D721Med (cell line): ENCODE measurements at places on chromosomes 6 and 20.

DNA sequence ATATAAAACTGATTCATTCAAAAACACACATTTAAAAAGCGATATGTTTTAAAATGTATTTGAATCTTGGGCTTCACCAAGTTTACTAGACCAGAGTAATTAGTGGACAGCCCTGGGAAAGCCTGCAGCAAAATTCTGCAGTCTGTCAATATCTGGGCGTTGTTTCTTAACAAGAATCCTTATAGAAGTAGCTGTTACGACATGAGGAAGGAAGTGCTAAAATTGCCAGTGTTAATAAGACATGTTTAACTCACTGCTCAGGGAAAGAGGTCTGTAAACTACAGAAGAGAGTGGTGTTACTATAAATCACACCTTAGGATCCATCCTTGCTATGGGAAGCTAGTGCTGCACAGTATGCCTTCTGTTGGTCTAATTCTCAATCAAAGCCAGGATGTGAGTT lies 120.6 kb downstream of the TBX18 start:
- DNase-seq: no peak

GRCh38 chr6:21354805-21355238 lies 238.7 kb upstream of the SOX4 start:
- DNase-seq: no peak

GRCh38 chr6:33249732-33250630 lies 21.7 kb downstream of the VPS52 start:
- no peak for DNase-seq

DNA sequence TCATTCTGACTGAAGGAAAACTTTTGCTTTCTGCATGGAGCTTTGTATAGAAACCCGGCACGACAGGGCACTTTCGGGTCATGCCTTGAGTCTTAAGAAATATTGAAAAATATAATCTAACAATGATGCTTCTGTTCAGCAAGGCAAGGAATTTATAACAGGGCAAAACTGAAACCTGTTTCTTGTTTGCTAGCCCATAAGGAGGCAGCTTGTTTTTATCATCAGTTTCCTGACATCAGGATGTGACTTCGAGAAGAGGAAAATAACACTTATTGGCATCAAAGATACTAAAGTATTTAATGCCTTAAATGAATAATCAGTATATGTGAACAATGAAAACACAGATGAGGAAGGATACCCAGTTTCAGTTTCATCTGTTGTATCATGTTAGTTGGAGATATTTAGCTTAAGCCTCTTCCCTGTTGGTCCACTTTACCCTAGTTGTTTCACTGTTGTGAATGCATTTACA lies 146.5 kb downstream of the CDKAL1 start:
- no peak for DNase-seq

- DNase-seq: no peak
These were observed 593 bp upstream of the RALGAPB start for GRCh38 chr20:38471987-38472512.

DNA sequence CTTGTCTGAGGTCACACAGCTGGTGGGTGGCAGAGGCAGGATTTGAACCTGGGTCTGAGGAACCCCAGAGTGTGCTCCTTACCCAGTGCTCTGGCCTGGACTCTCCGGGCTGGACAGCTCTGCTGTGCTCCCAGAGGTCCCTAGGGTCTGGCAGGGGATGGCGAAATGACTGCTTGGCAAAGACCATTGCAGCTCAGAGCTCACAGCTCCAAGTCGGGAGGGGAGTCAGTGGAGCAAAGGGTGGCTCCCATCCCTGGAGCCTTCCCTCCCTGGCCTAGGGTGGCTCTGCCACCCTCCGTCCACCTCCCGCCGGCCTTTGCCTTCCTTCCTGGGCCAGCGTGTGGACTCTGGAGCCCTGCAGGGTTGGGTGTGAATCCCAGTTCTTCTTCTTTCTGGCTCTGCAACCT lies 17.5 kb downstream of the CEBPB start:
- DNase-seq: no peak

DNA sequence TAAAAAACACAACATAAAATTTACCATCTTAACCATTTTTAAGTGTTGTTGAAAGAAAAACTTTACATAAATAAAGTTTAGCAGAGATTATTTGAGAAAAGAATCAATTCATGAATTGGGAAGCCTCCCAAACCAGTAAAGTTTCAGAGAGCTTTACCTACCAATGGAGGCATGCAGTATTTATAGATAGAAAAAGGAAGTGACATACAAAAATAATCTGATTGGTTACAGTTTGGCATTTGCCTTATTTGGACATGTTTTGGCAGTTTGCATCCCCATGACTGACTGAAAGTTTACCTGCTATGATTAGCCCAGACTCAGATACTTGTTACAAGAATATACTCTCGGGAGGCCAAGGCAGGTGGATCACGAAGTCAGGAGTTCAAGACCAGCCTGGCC lies 3.7 kb upstream of the CMTR1 start:
- no peak for DNase-seq

GRCh38 chr6:140043357-140043756 lies 668.9 kb upstream of the CITED2 start:
- DNase-seq: no peak

GRCh38 chr20:4117158-4117740 lies 101.9 kb upstream of the RNF24 start:
- DNase-seq: no peak

DNA sequence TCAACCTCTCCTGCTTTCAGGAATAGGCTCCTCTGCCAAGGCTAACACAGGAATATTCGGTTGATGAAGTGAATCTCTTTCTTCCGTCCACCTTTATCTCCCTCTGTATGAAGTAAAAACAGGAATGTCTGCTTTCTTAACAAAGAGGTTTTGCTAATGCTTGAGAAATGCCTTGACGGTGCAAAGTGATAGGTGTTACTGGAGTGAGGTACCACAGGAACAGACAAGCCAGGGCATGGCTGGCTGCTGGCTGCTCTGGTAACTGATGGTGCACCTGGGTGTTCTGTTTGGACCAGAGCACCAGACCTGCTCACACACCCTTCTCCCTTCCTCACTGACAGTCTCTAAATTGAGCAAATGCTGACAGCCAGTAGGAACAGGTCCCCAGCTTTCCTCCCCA lies 174.0 kb upstream of the FBXL4 start:
- DNase-seq: no peak

DNA sequence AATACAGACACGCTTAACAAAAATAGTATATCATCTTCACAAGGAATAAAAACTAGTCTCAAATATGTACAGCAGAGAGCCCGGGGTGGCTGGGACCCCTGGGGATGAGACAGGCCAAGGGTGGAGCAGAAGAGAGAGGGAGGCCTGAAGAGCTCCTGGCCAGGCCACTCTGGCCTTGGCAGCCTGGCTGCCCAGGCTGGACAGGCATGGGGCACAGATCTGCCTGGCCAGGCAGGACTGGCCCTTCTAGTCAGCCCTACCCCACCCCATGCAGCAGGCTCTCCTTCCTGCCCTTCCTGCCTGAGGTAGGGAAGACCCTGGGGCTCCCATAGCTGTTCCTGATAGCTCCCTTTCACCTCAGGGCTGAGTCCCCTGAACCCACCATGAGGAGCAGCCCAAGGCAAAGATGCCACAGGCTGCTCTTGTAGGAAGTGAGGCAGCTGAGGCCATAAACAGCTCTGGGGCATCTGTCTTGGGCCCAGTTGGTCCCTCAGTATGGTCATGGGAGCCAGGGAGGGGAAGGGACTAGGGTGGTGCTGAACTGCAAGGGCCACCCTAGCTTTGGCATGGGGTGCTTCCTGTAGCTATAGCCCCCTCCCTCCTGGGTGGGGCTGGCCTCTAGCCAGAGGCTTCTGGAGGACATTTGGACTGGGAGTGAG lies 27.1 kb downstream of the COX4I2 start:
- no peak for DNase-seq

- no peak for DNase-seq
These were observed 4.6 kb upstream of the MYB start for GRCh38 chr6:135176464-135176863.

DNA sequence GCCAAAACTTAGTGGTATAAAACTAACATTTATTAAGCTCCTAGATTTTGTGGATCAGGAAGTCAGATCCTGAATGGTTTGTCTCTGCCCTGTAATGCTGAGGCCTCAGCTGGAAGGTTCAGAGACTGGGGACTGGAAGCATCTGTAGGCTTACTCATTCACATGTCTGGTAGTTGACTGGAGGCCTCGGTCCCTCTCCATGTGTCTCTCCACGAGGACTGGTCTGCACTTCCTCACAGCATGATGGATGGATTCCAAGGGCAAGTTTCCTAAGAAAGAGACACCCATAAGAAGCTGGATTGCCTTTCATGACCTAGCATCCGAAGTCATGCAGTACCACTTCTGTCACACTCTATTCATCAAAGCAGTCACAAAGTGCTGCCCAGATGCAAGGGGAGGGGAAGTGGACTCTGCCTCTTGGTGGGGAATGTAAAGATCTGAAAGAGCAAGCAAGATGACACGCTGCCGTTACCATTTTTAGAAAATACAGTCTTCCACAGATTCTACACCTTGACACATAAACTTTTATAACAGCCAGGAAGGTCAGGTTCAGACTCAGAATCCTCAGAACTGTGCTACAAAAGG lies 17.2 kb upstream of the MDGA1 start:
- DNase-seq: no peak

DNA sequence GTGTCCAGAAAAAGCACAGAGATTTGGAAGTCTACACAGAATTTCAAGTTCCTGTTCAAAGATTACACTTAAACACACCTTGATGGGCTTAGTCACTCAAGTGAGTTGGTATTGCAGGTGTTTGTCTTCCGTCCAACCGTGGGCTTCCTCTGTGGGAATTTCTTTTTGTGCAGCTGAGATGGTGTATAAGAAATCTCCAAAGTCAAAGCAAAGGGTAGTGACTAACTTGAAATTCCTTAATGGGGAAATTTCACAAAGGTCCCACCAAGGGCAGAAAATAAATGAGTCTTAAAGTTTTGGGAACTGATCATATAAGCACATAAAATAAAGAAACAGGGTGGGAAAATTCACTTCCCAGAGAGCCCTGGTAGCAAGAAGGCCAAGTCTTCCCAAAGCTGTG lies 102.0 kb upstream of the TNFAIP3 start:
- DNase-seq: no peak

DNA sequence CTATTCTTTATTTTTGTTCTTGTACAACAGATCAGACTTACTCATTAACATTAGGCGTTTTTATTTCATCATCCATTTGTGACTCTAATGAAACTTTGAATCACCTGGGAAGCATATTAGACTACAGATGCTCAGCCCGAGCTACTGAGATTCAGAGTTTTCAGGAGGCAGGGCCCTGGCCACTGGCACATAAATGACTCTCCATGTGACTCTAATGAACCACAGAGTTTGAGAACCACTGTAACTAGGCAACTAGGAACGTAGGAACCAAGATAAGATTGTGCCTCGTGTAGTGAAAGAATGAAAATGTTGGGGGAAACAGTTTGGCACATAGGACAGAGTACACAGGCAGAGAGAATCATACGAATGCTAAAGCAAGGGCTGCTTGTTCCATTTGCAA lies 405.9 kb upstream of the BTBD3 start:
- DNase-seq: no peak

DNA sequence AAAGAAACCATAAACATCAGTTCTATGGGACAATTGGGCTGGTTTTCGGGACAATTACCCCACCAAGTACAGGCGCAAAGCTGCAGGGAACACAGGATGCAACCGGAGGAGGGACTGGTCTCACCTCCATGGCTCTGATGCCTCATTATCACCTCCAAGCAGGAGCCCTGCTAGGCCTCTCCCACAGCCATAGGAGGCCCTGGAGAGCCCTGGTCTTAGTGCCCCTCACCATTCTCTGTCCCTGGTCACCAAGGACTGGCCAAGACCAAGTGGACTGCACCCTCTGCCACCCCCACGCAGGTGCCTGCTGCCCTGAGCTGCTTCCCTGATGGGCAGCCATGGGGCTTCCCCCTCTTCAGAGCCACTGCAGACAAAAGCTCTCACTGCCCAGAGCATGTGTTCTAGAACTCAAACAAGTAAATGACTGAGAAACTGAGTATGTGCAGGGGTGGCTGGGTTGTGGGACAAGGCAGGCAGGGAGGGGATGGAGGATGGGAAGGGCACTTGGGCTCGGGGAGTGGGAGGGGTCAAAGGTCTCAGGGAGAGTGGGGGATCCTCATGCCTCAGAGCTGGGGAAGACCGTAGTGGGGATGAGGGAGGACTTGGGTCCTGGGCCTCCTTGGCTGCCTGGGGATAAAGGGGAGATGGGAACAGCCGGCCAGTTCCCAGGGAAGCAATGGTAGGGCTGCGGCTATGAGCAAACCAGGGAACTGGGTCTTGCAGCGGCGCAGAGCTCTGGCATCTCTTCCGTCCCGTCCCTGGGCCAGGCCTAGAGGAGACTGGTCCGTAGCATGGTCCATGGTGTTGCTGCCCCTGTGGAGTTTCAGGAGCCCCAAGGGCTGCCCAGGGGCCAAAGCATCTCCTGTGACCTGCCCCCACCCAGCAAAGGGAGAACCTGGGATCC lies 435.1 kb downstream of the PREX1 start:
- no peak for DNase-seq

- no peak for DNase-seq
These were observed 25.5 kb downstream of the NPEPL1 start for GRCh38 chr20:58718121-58718563.

- DNase-seq: no peak
These were observed 12.1 kb downstream of the PPP2R5D start for GRCh38 chr6:42996513-42996912.

DNA sequence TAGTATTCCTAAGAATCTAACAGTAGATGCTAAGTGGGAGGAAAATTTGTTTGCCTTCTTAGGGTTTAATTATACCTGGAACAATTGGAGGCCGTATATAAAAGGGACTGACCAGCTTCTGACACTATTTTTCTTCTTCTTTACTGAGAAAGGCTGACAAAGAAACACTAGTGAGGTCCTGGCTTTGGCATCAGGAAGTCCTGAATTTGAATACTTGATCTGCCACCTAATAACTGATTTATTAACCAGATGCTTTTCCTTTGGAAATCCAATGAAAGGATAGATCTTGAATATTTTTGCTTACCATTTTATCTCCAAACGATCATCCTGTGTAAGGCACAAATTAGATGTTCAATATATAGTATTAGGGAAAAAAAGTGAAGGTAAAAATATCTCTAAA lies 382.5 kb downstream of the CENPW start:
- no peak for DNase-seq

- no peak for DNase-seq
These were observed 26.4 kb downstream of the COX4I2 start for GRCh38 chr20:31663838-31664695.

- DNase-seq: no peak
These were observed 336.4 kb upstream of the BTBD3 start for GRCh38 chr20:11581271-11581670.
